ENCODE measurements at places on chromosomes 3 and 15.

DNA sequence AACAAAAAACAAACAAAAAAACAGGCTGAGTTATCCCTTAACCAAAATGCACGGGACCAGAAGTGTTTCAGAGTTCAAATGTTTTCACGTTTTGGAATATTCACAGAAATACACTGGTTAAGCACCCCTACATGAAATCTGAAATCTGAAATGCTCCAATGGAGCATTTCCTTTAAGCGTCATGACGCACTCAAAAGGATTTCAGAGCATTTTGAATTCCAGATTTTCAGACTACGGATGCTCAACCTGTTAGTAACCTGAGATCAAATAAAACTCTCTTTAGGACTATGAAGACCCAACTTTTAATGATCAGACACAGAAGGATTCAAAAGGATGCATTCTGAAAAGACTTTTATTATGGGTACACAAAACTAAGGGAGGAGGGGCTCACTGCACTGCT lies 9.6 kb downstream of the CLPX start:
- DNase-seq: no peak

DNA sequence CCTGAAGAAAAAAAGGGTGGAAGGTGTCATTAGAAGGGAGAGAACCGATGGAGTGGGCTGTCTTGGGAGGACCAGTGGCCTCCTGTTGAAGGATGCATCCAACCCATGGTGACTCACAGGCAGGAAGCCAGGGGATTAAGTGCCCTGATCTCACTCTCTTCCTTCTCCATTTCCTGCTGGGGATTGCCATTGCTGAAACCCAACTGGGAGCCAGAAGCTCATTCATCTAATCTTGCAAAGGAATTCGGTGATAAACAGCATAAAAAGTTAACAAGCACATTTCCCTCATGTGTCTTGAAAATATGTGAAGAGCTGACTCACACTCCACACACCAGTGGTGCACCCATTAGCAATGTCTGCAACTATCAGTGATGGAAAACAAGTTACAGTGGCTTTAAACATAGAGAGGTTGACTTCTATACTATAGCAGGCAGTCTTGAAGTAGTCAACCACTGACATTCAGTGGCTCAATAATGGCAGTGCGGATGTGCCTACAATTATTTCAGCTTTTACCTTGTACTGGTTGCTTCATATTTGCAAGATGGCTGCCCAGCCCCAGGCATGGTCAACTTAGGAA lies 12.8 kb upstream of the CSRNP1 start:
- no peak for DNase-seq

GRCh38 chr3:171704814-171705213 lies 105.5 kb downstream of the PLD1 start:
- DNase-seq: no peak

DNA sequence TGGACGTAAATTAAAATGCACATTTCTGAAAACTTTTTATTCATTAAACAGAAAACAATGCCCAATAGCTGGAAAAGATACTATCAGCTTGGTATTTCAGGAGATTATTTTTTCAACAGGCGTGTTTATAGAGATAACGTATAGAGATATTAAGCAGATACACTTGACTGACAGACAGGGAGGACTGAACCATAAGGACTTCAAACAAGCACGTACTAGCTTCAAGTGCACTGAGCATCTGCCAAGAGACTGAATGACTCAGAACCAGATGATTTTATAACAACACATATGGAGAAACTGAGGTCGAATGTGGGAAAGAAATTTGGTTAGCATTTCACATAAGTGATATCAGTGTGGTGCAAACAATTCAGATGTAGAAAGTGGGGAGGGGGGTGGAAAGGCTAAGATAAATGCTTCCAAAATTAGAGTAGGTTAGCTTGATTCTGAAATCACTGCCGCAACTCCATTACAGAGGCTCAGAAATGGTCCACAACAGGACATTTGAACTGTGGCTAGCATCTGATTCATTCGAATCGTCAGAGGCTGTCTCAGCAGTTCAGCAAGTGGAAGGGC lies 103.5 kb downstream of the SEMA6D start:
- no peak for DNase-seq

DNA sequence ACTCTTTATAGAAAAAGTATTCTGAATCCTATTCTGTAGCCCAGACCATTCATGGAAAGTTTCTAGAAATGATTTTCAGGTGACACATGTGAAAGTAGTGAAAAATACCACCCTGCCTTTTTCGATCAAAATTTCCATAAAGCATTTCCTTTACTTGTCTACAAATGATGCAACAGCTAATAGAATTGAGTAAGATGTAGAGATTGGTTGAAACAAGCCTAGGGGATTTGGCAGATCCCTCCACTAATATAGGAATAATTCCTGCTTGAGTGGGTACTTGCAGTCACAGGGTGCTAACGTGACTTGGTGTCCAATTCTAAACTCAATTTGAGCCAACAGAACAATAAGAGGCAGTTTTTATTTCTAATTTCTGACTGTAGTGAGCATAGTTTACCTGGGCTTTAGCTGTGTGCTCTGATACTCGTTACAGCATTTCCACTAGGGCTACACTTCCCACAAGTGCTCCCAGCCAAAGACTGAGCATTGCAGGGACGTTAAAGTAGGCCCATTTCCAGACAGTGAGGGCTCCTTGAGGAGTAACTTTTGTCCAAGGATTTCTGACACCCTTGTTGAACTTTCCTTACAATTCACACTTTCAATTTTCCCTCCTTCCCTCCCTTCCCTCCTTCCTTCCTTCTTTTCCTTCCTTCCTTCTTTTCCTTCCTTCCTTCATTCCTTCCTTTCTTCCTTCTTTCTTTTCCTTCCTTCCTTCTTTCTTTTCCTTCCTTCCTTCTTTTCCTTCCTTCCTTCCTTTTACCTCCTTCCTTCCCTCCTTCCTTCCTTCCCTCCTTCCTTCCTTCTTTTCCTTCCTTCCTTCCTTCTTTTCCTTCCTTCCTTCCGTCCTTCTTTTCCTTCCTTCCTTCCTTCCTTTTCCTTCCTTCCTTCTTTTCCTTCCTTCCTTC lies 53.9 kb upstream of the TP63 start:
- DNase-seq: no peak

- DNase-seq: no peak
Measured at GRCh38 chr3:132659000-132659364, 627 bp downstream of the ACAD11 start.

- DNase-seq: no peak
Measured at GRCh38 chr3:129657261-129658046, 51.0 kb upstream of the PLXND1 start.

GRCh38 chr3:8730656-8731055 lies 2.9 kb upstream of the CAV3 start:
- DNase-seq: no peak

GRCh38 chr3:149331396-149331795 lies 2.0 kb downstream of the TM4SF18 start:
- DNase-seq: no peak

DNA sequence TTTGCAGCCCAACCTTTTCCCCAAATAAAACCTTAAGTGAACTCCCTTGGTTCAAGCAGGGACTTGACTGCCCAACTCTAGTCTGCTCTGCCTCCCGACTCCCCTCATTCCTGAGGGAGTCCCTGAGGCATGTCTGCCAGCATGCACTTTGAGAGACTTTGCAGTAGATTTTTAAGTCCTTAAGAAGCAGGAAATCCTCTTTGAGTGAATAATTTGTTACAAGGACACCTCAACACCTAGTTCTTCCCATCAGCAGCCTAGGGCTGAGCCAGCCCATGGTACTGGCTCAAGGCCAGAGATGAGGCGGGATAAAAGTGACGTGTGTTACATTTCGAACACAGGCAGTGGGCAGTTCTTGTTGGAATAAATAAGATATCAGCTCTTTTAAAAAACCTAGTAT lies 204.3 kb upstream of the SLC2A2 start:
- DNase-seq: no peak

GRCh38 chr3:50512131-50512530 lies 8.7 kb upstream of the CACNA2D2 start:
- no peak for DNase-seq

GRCh38 chr3:138434276-138434874 lies at the start of gene ESYT3:
Gene ESYT3 (plus strand): TSS chr3:138434616. CDS start chr3:138434799, 183 bp downstream.
- DNase-seq: no peak

- DNase-seq: no peak
Measured at GRCh38 chr3:106631373-106632108, 745.7 kb upstream of the CCDC54 start.

DNA sequence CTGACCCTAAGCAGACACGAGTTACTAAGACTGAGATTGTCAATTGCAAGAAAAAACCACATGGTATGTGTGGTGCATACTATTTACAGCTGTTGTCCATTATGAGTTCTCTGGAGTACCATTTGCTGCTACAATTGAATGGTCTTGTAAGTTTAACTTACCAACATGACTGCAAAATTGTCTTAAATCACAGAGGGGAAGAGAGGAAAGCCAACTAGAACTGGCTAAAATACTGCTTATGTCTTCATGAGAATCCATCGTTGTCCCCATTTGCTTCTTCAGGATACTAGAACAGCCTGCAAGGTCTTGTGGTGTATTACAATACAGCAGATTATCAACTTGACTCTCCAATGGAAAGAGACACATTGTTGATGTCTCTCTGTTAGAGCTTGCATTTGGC lies 313.2 kb downstream of the AGBL1 start:
- DNase-seq: no peak

DNA sequence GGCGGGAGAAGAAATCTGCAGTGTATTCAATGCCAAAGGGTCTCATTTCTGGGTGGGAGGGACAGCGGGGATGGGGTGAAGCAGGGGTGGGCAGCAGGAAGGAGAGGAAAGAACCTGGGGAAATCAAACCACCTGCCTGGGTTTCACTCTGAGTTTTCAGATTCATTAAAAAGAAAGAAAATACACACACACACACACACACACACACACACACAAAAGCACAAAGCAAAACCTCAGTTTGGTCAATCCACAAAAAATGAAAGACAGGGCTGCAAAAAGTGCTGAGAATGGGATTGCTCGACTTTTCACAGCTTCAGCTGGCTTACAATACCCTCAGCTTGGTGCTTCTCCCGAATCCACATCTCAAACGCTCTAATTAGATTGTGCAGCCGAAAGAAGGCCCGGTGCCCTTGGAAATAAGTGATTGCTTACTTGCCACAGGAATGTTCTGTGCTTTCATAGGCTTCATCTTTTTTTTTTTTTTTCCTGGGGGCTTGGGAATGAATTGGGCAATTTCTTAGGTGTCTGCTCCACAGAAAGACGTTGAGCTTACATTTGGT lies 370.5 kb downstream of the RORA start:
- DNase-seq: no peak

DNA sequence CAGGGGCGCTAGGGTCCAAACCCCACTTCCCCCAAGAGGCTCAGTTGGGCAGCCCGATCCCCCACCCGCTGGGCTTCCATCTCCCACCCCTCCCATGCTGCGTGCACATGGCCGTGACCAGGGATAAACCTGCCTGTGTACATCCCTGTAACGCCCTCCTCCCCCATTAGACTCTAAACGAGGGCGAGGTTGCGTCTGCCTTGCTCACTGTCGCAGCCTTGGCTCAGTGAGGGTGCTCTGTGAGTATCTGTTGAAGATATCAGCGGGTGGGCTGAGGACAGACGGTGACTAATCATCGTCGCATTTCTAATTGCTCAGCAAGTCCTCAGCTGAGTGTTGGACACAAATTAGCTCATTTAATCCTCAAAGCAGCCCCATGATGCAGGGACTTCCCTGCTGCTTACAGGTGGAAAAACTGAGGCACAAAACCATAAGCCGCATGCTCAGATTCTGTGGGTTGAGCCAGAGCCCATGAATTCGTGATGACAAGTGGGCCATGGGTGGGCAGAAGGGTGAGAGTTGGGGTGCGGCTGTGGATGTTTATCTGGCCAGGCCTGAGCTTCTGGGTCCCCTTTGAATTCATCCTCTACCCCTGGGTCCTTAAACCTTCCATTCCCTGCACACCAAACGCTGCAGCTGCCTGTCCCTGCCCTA lies 26.0 kb downstream of the FBLN2 start:
- no peak for DNase-seq

GRCh38 chr3:151558661-151559060 lies 97.8 kb upstream of the IGSF10 start:
- no peak for DNase-seq

DNA sequence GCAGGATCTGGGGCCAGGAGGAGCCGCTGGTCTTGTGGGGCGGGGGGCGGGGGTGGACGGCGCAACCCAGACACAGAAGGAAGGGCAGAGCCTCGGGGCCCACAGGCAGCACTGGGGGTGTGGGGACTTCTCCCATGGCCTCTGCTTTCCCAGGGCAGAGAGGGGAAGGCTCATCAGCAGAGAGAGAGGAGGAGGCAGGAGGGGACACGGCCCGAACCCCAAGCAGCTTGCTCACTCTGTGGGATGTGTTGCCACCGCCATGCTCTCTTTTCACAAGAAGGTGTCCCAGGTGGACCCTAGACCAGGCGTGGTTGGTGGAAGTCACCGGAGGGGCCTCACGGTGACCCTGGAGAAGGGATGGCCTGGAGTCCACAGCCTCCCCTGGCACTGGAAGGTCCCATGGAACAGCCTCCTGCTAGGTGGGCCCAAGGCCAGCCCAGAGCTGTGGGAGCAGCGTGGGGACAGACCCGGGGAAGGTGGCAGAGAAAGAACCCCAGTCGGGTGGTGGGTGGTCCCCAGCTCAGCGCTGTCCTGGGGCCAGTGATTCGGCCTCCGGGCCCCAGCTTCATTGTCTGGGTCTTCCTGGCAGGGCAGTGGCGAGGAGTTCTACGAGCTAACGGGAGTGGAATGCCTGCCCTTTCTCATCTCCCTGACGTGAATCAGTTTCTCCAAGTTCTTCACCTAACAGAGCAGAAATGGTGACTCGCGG lies 46.8 kb upstream of the PCSK6 start:
- no peak for DNase-seq

DNA sequence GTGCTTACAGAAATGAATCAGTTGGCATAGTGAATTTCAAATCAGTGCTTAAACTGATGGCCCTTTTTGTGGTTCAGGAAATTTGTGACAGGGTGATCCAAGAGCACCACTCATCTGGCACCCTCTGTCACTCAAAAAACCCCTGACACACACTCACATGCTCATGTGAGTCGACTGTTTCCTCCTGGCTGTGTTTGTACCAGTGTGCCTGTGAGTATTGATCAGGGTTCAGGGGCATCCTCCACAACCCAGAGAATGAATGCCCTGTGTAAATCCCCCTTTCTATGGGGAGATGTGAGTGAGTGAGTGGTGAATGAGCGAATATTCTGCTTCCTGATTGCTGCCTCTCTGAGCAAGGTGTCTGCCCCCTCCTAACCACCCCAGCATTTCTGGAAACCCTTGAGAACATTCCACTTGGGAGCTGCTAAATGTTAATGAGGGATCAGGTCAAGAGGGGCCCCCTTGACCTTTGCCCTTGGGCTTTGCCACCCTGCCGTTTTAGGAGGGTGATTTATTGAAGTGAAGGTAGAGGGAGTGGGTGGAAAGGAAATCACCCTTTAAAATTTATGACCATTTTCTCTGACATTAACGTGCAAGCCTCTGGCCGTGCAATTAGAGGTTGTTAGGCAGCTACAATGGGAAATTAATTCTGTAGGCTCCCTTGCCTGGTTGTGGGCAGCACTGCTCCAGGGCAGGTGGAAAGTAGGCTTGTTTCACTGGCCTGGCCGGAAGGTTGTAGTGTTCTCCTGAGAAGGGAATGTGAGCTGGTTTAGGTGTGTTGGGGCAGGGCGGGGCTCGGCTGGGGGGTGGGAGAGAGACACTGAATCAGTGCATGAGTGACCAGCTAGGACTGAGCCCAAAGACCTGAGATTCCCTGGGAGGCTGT lies 87.2 kb downstream of the SLCO3A1 start:
- DNase-seq: no peak

- DNase-seq: no peak
Measured at GRCh38 chr3:111763968-111764367, 95.1 kb upstream of the PHLDB2 start.

- no peak for DNase-seq
Measured at GRCh38 chr15:41937568-41937923, 34.8 kb downstream of the EHD4 start.

Measured in activated CD8-positive, alpha-beta memory T cell treated with anti-CD3 and anti-CD28 coated beads for 1 hour (primary cell).